ENCODE measurements at places on chromosomes 7 and 10.

DNA sequence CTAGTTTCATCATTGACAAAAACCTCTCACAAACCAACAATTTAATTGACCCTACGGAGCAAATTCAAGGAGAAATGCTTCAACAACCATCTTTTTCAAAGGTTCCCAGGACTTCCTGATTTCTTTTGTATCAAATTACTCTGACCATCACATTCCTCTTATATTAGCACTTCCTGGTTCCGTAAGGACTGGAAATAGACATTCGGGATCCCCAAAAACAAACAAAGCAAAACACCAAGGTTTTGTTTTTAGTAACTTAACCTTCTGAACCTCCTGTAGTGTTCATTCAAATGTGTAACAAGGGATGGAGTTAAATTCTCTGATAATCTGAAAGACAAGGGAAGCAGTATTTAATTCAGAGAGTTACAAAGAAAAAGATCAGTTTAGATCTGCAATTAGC lies 387.6 kb upstream of the NRP1 start:
- DNase-seq = no peak

DNA sequence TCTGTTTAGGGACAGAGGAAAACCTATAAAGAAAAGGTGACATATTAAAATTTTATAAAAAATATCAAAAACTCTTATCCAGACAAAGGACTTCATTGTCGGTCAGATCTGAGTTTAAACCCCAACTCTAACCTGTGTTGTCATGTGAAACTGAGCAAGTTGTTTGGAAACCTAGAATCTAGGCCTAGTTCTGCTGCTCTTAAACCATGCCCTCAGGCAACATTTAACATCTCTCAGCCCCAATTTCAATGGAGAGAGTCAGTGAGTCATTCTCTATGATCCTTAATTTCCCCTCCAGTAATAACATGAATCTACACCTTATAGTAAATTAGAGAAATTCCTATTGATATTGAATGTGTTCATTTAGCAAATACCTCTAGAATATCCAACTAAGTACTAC lies 192.3 kb downstream of the IMMP2L start:
- DNase-seq = no peak

DNA sequence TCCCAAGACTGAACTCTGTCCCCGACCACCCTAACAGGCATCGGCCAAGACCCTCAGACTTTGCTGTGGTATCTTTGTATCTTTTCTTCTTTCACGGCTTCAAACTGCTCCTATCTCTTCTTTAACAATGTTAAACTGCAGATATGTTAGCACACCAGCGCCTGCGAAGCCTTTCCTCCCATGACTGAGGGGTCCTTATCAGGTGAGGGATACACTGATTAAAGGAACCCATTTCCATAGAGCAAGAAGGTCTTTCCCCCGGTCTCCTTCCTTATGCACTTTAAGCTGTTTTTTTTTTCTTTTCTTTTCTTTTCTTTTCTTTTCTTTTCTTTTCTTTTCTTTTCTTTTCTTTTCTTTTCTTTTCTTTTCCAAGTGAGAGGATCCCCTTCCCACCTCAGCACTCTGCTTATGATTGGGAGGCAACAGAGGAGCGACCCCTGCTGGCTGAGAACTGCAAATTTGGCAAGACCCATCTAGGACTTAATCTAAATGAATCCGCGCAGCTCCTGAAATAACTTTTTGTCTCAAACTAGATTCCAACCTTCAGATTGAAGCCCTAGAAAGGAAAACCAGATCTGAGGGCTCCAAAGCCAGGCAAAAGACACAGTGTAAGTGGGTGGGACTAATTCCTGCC lies 109.9 kb downstream of the ITGB8 start:
- no peak for DNase-seq

DNA sequence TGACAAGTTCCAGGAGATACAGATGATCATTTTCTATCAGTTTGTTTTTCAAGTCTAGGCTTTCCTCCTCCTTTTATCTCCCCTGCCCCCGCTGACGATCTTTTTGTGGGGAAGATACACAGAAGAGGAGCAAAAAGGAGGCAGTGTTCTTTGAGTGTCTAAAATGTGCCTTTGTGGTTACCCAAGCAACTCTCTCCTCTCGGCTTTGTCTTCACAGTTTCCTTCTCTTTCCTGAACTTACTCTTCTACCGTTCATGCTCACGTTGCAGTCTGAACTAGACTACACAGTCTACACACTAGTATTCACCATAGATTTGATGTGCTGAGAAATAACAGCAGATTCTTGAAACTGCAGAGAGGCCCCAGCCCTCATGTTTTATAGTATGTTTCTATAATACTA lies 23.6 kb downstream of the CEP41 start:
- no peak for DNase-seq

DNA sequence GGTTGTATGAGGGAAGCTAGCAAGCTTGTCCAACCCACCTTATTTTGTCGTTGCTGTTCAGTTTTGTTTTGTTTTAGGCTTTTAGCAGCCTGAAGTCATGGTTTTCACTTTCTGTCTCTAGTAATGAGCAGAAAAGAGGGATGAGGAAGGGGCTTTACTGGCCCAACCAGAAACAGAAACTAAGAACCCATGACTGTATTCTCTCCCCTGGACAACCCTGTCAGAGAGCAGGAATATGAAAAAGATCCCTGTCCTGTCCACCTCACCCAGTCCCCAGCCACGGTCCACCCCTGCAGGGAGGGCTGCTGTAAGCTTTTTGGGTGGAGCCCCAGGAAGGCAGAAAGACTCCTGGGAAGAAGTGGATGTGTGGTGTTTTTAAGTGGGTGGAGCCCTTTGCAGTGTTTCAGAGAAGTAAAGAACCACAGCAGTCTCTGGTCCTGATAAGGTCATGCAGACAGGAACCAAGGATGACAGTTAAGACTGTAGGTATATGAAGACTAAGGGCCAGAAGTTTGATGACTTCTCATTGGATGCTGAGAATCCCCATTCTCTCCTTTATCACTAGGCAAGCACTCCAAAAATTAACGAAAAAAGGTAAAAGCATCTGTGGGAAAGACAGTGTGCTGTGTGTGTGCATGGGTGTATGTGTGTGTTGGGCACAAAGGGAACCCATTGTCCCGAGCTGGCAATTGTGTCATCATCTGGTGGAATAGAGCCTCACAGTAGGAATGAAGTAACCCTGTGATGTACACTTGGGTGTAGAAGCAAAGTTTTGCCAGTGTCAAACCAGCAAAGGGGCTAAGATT lies 13.8 kb downstream of the MRPL32 start:
- DNase-seq = no peak

DNA sequence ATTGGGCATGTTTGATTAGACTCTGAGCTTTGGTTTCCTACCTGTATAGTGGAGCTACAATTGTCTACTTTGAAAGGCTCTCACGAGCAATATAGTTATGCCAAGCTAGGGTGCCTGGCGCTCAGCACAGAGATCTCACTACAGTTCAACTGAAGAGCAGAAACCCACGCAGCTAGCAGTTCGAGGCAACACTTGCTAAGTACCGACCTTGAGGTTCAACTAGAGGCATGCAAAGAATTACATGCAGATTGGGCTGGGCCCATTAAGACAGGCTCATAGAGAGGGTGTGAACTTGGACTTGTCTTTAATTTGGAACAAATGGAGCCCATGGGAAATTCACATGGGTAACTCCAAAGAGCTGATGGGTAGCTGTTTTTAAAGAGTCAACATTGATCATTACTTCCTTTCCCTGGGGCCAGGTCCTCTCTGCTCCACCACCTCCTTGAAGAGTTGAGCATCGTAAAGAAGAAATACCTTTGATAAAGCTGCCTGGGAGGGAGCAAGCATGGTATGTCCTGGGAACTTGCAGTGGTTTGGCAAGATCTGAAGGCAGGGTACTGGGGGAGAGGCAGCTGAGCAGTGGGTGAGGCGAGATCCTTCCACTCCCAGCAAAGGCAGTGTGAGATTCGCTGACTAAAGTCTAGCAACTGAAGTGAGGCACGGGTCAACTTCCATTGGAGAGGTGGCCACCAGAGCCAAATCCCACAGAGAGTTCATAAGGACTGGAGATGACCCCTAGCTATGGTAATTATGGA lies 25.5 kb upstream of the AFAP1L2 start:
- DNase-seq = no peak
